CD14-positive monocyte (primary cell): ENCODE measurements at places on chromosomes 16 and 17. TPM values are rescaled to one million over a fixed set of nuclear protein-coding genes. Genes with fewer than 3 reads are reported as not detected.

- no peak for DNase-seq
Observed at GRCh38 chr17:79331492-79331891, 256.9 kb downstream of the ENGASE start.

GRCh38 chr16:79101491-79101890 lies 499.0 kb downstream of the MAF start:
- DNase-seq = no peak

- DNase-seq = no peak
Observed at GRCh38 chr16:4962716-4963115, 4.6 kb downstream of the SEC14L5 start.

DNA sequence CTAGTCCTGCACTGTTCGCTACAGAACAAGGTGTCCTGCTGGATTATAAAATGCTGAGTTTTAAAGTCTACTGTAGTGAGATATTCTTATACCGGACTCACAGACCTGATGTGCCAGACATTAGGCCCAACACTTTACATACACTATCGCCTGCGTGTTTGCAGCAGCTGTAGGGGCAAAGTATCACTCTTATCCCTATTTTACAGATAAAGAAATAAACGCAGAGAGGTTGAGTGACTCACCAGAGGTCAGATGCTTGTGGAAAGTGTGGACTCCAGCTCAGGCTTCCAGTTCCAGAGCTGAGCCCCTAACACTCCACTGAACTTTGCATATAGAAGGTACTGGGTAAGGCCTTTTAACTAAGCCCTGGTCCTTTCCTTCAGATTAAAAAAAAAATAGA lies 47.4 kb downstream of the PLXDC1 start:
- no peak for DNase-seq

Gene CDRT4
- polyA plus RNA-seq = not detected

Gene MMP25
- polyA plus RNA-seq = 2.6 TPM

Gene BAIAP3
- not detected for polyA plus RNA-seq

Gene RABEP1
- 12.7 TPM for polyA plus RNA-seq

Gene NPTX1
- not detected for polyA plus RNA-seq
